Epithelial cell of esophagus (primary cell): ENCODE measurements at places on chromosomes 7 and 10.

DNA sequence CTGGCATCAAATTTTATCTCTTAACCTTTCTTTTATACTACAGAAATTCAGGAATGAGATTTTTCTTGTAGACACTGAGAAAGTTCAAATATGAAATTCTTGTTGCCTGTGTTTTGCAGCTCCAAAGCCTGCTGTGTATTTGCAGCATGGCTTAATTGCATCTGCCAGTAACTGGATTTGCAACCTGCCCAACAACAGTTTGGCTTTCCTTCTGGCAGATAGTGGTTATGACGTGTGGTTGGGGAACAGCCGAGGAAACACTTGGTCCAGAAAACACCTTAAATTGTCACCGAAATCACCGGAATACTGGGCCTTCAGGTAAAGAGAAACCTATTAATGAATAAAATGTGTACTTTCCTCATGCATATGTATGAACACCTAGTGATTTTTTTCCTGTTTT is 24.8 kb downstream of the LIPK start:
- DNase-seq: no peak

GRCh38 chr7:157991351-157991750 is 596.3 kb downstream of the PTPRN2 start:
- no peak for DNase-seq

GRCh38 chr10:70604106-70604505 is 1.6 kb upstream of the PRF1 start:
- DNase-seq: no peak

GRCh38 chr10:11036424-11037011 is 18.8 kb downstream of the CELF2 start:
- DNase-seq: peak; percentile 69

- DNase-seq: peak; percentile 52
These were observed 103.8 kb downstream of the ATE1 start for GRCh38 chr10:121823993-121824463.

DNA sequence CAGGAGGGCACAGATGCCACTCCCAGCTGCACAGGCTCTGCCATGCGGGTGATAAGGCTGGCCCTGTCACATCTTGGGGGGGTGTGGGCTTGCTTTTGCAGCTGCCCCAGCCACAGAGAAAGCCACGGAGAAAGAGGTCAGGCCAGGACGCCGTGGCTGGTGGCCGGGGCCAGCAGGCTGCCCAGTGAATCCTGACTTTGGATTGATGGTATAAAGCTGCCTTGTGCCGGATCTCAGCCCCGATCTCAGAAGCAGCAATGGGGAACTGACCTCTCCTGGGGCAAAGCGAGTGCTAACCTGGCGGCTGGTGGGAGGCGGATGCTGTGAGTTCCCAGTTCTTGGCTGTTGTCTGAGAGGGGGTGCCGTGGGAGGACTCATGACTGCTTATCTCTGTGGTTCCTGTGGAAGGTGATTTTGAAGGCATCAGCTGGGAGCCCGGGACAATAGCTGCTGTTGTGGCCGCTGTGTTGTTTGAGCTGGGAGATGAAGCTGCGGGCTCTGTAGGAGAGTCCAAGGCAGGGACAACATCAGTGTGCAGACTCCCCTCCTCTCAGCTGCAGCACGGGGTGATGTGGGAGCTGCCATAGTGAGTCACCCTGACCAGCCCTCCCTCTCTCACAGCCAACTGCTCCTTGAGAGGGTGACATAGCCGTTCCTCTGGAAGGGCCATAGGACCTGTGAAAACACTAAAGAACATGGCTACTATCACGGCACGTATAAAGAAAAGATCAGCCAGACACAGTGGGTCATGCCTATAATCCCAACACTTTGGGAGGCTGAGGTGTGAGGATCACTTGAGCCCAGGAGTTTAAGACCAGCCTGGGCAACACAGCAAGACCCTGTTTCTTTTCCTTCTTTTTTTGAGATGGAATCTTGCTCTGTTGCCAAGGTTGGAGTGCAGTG is 17.0 kb downstream of the IL15RA start:
- no peak for DNase-seq

- DNase-seq: peak; percentile 16
These were observed 70.5 kb downstream of the ZNF22 start for GRCh38 chr10:45071043-45071813.

DNA sequence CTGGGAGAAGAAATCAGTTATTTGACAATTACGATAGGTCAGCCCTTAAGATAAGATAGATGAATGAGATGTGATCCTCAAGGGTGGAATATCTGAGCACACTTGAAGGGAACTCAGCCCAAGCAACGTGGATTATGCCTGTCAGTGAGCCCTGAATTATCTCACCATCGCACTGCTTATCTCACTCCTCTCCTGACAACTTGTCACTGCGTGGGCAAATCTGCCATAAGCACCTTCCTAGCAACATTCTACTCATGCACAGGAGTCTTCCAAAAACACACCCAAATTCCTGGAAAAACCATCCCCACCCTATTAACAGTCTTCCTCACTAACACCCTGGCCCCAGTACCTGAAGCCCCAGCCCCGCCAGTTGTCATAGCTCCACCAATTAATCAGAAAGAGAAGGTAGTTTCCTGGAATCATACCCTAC is 46.5 kb upstream of the IL6 start:
- DNase-seq: no peak

DNA sequence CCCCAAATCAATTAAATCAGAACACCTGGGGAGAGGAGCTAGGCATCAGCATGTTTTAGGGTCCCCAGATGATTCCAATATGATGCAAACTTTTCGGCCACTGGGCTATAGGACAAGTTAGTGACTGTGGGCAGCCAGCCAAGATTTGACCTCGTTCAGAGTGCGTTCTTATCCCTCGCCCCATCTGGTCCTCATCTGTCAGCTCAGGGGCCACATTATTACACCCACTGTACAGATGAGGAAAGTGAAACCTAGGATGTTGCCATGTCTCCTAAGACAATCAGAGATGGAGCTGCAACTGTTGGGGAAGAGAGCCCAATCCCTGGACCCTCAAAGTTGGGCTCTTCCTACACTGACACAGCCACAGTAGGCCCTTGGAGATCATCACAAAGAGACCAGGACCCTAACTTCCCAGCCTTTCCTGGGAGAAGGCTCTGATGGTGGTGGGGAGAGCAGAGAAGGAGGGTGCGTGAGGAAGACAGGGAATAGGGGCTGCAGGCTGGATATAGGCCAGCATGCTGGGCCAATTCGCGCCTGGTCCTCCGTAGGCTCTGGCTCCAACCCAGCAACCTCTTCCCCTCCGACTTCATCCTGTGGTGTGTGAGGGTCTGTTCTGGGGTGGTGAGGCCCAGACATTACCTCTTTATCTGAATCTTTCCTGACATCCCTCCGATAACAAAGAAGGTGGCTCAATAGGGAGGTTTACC is 109.4 kb upstream of the ZMIZ1 start:
- no peak for DNase-seq

- peak; percentile 62 for DNase-seq
These were observed 26.2 kb downstream of the ADK start for GRCh38 chr10:74177140-74177677.

DNA sequence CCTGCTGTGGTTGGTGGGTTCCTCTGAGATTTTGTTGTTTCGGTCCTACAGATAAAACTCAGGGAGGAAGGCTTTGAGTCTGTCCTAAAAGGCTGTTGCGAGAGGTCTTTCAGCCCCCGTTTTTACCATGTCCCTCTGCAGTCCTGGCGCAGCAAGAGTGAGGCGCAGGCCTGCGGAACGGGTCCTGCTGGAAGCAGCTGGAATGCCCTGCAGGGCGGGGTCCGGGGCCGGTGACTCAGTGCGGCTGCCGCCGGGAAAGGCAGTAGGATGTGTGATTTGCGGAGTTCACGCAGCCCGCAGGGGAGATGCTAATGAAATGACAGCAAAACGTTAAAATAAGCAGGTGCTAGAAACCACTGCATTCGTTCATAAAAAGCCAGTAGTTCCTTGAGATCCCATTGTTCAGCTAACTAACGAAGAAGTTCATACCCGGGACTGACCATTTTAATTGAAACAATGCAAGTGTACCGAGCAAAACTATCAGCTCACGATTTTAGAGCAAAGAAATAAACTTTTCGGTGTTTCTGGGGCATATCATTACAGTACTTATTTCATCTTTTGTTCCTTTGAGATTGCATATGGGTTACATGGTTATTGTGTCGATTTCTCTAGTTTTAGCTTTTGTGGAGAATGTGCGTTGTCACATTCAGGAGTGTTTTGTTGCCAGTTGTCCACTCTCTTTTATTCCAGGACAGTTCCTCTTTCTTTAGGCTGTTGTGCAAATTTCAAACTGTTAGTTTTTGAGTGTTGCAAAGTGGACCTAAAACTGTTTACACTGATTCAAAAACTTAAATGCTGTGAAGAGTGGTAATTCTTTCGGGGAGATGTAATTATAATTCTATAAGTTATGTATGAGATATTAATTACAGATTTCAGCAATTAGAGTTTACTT is 783 bp downstream of the ANLN start:
- DNase-seq: peak; percentile 96

DNA sequence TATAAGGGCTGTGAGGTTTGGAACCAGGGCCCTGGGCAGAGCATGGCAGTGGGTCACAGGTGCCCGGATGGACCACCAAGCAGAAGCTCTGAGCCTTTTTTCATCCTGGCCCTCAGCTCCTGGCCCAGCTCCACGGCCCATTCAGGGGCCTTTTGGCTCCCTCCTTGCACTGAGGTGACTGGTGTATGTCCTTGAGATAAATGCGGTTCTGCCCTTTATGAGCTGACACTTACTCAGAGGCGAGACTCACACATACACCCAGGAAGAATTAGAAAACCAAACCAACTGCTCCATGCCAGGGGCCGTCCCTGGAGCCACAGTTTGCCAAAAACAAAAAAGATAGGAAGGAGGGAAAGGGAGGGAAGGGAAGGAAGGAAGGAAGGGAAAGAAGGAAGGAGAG is 49.7 kb downstream of the CUZD1 start:
- DNase-seq: no peak

DNA sequence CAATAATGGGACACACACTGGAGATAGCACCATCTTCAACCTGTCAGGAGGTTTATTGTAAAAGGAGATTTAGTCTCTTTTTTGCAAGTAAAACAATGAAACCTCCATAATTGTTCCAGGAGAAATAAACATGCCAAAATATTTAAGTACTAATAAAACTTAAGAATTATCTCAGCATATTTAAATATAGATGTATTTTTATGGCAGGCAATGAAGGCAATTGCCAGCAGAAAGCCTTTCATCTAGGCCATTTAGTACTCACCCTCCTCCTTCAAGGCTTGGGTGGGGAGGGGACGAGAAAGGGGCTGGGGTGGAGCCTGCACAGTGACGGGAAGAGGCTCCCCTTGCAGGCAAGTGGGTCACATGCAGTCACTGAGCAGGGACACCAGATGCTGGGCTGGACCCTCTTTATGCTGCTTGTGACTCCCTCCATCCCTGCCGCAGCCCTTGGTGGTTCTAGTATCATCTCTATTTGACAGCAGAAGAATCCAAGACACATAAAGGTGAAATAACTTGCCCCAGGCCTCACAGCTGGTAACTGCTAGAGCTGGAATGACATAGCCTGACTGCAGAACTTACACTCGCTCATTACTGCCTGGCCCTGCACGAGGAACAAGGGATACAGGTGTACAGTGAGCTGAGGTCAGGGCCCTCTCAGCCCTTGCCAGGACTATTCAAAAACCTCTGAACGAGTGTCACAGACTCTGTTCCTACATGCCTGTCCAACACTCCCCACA is 449.5 kb upstream of the ZMIZ1 start:
- no peak for DNase-seq

DNA sequence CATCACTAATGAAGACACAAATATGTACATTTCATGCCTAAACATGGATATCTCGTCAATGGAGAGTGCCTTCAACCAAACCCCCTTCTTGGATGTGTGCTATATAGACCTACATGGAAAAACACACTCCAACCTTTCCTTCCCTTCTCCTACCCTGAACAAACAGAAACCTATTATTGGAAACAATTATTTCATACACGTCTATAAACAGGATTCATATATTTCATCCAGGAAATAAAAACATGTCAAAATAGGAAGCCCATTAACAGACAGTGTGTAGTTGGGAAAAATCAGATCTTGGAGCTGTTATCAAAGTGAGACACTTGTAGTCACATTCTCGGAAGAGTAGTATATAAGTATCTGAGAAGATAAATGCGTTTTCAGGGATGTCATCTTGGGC is 81.1 kb downstream of the NRP1 start:
- no peak for DNase-seq

DNA sequence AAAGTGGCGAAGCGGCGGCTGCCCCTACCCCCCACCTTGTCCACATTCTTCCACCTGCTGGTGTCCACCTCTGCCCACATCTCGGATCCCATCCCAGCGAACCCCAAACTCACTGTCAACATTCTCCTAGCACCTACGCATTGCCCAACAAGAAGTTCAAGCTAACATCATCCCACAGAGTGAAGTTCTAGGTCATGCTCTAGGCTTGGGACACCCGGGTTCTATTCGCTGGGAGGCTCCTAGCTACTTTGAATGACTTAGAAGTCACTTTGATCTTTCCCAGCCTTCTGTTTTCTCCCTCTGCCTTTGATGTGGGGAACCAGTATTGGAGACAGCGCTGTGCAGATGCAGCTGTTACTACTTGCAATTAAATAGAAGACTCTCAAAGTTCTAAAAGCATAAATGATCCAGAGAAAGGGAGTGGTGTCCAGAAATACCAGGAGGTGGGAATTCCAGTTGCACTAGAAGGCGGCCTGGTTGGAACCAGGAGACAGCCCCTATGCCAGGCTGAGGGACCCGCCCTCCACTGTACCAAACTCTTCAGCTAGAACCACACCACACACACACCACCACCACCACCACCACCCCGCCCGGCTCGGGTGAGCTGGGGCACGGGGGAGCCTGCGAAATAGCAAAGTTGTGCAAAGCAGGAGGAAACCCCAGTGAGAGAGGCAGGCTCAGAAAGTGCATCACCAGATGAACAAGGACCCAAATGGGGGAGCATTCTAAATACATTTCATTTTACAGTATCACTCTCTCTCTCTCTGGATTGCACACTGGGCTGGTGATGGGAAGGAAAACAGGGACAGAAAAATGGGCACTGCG is 5.5 kb upstream of the VGF start:
- DNase-seq: no peak

DNA sequence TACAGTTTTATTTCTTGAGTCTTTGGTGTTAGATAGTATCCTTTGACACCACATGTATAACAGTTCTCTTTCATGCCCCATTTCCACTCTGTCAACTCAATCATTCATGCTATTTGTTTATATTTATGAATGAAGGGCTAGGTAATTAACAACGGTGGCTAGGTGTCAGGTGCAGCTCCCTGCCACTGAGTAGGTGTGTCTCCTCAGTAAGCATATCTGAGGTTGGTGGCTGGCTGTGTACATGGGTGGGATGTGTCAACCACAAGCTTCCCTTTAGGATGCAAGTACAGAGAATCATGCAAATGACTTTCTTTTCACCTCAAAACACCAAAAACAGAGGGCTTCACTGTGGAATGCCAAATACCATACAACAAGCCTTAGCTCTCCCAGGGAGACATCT is 83.4 kb downstream of the ZNF365 start:
- DNase-seq: no peak
